ENCODE measurements at places on chromosomes 7 and 10.

- no peak for DNase-seq
Measured at GRCh38 chr7:50197549-50197948, 104.5 kb upstream of the ZPBP start.

GRCh38 chr7:72405871-72406270, 6.3 kb downstream of the CALN1 start:
- no peak for DNase-seq

DNA sequence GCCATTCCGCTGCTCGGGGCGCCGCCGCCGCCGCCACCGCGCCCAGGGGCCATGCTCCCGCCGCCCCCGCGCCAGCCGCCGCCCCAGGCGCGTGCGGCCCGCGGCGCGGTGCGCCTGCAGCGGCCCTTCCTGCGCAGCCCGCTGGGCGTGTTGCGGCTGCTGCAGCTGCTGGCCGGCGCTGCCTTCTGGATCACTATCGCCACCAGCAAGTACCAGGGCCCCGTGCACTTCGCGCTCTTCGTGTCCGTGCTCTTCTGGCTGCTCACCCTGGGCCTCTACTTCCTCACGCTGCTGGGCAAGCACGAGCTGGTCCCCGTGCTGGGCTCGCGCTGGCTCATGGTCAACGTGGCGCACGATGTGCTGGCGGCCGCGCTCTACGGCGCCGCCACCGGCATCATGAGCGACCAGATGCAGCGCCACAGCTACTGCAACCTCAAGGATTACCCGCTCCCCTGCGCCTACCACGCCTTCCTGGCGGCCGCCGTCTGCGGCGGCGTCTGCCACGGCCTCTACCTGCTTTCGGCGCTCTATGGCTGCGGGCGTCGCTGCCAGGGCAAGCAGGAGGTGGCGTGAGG, 383 bp downstream of the MARVELD1 start:
- DNase-seq: no peak

GRCh38 chr10:83233691-83234090, 905.6 kb upstream of the GHITM start:
- no peak for DNase-seq

DNA sequence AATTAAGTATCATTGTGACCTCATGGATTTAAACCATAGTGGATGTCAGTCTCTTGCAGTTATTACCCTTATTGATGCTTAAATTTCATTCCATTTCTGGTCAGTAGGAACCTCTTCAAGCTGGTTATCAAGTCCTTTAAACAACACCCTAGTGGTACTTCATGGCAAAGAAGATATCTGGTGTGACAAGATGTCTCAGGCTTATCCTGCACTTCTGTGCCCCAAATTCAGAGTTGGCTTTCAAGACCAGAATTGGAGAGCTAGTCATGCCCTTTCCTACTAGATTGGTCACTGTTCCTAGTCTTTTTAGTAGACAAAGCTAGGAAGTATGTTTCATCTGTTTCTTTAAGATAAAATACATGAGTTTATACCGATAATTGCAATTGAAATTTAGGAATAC, 54.9 kb downstream of the KMT2E start:
- no peak for DNase-seq

DNA sequence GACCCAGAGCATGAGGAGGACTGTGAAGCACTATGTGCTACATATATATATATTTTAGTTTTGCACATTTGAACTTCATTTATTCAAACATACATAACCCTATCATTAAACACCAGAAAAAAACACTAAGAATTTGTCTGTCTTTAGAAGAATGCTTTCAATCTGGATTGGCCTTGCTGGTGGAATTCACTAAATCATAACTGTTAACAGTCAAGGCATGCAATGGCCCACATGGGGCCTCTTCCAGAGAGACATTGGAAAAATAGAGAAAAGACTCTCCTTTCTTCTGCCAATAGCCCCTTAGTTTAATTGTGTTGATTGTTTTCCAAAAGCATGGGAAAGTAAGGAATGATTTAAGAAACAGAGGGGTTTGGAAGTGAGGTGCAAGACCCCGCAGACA, 77.9 kb downstream of the MRPL32 start:
- DNase-seq: no peak

DNA sequence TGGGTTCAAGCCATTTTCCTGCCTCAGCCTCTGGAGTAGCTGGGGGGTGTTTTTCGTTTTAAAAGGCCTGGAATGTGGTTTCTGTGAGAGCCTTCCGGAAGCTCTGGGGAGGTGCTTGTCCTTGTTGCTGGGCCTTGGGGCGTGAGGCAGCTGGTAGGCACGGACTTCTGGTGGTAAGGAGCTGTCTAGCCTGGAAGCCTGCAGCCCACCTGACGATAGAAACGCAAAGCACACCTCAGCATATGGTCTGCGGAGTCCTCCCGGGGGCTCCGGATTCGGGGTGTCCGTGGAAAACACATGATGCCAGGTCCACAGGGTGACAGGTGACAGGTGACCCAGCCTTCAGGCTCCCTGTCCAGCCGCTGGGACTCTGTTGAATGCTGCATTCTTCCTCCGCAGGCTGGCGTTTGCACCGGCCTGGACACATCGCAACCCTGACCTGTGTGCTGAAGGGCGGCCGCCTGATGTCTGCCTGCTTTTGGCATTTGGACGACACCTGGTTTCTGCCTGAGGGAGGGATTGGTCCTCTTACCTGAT, 37.3 kb downstream of the INPP5A start:
- no peak for DNase-seq

DNA sequence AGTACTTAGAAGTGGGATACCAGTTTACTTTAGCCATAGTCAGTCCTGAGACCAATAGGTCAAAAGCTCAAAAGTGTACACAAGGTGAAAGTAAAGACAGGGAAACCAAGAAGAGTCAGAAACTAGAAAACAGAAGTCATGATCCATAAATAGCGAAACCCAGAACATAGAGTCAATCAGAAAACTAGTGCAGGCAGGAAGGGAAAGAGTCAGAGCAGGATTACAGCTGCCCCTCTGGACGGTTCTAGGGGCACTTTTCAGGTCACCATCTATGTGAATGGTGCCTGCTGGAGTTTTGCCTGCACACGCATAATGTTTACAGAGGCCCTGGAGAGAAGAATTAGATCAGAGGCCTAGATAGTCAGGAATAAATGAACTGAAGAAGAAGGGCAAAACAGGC, 22.4 kb upstream of the DMTF1 start:
- no peak for DNase-seq

DNA sequence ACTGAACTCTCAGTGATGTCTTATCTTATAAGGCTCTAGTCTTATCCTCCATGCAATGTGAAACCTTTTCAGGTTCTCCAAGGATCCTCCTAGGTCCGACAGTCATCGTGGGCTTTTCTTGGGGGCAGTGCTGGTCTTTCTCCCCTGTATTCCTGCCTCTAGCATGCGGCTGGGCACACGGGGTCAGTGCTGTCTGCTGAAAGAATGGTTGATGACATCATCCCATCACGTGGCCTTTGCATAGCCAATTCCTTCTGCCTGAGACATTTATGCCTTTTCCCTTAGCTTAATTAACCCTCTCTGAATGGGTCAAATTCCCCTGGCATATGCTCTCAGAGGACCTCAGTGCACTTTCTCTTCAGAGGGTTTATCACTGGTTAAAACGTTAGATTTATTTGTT, 27.0 kb upstream of the KCNK18 start:
- no peak for DNase-seq

- DNase-seq: no peak
Measured at GRCh38 chr10:100775386-100775785, 30.0 kb downstream of the PAX2 start.

- no peak for DNase-seq
Measured at GRCh38 chr10:8181496-8182157, 127.1 kb downstream of the GATA3 start.

- no peak for DNase-seq
Measured at GRCh38 chr10:30581779-30582380, 47.7 kb downstream of the LYZL2 start.

GRCh38 chr7:104758504-104758903, 255.5 kb upstream of the KMT2E start:
- no peak for DNase-seq

Data from stimulated activated CD8-positive, alpha-beta memory T cell treated with anti-CD3 and anti-CD28 coated beads, Interleukin-4, amount 100 ng/mL, for 4 hours (primary cell).